Astrocyte (in vitro differentiated cells and primary cell): ENCODE measurements at places on chromosomes 3 and 15.
A peak's percentile ranks its signal among the peaks of the same experiment; 100 is the strongest.

- DNase-seq: no peak
Observed at GRCh38 chr3:113662824-113663223, 33.6 kb downstream of the USF3 start.

- DNase-seq: peak; percentile 65
Observed at GRCh38 chr3:64184621-64185020, 40.6 kb downstream of the PRICKLE2 start.

GRCh38 chr3:193869221-193870201, 266.4 kb upstream of the HES1 start:
- peak; percentile 91 for DNase-seq

GRCh38 chr3:52041118-52041731, 15.1 kb downstream of the DUSP7 start:
- DNase-seq: no peak

- no peak for DNase-seq
Observed at GRCh38 chr3:127068111-127068810, 85.3 kb downstream of the PLXNA1 start.

DNA sequence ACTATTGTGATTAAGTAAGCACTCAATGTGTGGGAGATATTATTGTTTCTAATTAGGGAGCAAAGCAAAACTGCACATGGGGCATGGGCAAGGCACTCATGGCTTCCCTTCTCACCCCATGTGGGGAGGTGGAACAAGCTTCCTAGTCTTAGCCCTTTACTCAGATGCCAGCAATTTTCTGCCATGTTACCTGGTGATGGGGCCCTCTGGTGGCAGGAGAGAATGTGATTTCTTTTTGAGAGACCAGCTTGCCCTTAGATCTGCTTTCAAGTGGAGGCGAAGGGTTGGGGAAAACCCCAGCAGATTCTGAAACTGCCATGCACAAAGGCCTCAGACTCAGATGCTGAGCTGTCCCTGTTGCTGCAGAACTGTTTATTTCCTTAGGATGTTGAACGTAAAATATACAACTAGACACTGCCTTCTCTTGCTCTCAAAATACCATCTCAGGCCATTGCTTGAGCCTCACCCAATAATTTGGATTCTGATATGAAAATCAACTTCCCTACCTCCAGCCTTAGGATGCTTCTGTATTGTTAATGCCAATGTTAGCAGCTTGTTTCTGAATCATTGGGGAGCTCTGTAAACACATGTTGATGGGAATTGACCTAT, 130.2 kb upstream of the TPRG1 start:
- DNase-seq: peak; percentile 15

GRCh38 chr3:125116311-125117080, 60.7 kb upstream of the HEG1 start:
- peak; percentile 86 for DNase-seq

GRCh38 chr3:100257586-100257985, 3.2 kb upstream of the TBC1D23 start:
- peak; percentile 32 for DNase-seq

- DNase-seq: no peak
Observed at GRCh38 chr15:64037966-64038365, 8.3 kb downstream of the DAPK2 start.

GRCh38 chr15:83837945-83838571, 184.1 kb downstream of the ADAMTSL3 start:
- DNase-seq: no peak

DNA sequence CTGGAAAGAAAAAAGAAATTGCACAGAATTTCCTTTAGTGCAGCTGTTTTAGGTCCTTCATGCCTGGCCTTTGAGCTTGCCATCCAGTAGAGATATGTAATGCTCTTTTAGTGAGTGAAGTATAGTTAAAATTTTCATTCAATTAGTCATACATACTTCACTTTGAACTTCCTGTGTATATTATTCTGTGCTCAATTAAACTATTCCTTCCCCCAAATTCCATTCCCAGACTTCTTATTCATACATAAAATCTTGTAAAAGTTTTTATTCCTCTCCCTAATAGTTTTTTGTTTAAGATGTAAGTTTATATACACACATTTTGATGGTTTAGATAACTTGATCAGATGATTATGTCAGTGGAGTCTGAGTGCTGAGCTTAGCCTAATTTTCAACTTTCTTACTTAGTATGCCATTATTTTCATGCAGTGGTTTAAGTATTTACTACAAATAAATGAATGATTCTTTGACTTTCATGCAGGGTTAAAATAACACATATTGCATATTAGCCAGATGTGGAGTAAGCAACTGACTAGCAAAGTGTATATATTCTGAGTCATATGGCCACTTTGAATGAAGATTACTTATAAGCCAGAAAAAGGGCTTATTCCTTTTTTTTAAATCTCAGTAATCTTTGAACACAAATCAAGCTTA, 42.5 kb upstream of the ABHD10 start:
- DNase-seq: peak; percentile 83

- peak; percentile 77 for DNase-seq
Observed at GRCh38 chr15:72685925-72686794, at the start of the genes BBS4 and HIGD2B. TSS of gene BBS4 (plus strand) at chr15:72686207. CDS start at chr15:72686228, 21 bp downstream. TSS of gene HIGD2B (minus strand) at chr15:72686182. CDS start at chr15:72676374, 9,808 bp downstream.

DNA sequence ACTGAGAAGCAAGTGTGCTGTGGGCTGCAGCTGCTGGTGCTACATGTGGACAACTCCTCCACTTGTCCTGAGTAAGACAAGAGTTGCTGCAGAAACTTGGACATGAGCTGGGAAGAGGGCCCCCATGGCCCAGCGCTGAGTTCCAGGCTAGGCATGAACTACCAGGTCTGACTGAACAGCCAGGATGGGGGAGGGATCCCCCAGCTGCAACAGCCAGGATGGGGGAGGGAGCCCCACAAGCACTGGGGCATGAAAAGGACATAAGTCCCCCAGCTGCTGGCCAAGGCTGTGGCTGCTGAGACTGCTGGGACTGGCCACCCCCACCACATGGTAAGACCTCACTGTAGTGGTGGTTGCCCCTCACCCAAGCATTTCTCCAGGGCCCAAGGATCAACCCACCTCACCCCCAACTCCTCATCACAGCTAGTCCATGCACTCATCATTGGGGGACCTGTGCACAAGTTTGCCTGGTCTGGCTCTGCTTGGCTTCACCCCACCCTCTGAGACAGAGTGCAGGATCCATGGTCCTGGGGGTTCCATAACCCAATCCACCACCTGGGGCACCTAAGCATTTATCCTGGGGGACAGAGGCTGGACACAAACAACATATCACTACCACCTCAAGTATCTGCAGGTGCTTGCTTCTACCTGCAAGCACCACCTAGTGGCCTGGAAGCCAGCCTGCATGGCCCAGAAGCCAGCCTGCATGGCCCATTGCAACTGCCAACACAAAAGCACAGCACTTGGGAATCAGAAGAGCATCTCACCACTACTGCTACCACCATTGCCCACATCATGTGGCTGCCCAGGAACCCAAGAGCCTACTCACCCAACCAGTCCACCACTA, 84.5 kb upstream of the STT3B start:
- DNase-seq: no peak

GRCh38 chr15:25735550-25736384, 127.4 kb downstream of the ATP10A start:
- DNase-seq: no peak
